ENCODE measurements at places on chromosomes 7 and 10. TPM values are rescaled to one million over a fixed set of nuclear protein-coding genes. Genes with fewer than 3 reads are reported as not detected.

Gene KLF14
- 1.1 TPM for total RNA-seq

Gene RNLS
- 11.9 TPM for total RNA-seq

Gene FAM25A
- 25.8 TPM for total RNA-seq

Gene VTI1A
- 47.2 TPM for total RNA-seq

Gene TEX36
- total RNA-seq: not detected

Gene BCL7B
- total RNA-seq: 11.8 TPM

Gene NACAD
- 5.1 TPM for total RNA-seq

Gene CACNB2
- total RNA-seq: 3.3 TPM

Gene CASP2
- 27.0 TPM for total RNA-seq

Gene HOXA10
- total RNA-seq: not detected

Gene GIMAP4
- total RNA-seq: 42.2 TPM

Gene WEE2
- total RNA-seq: not detected

Gene CALY
- not detected for total RNA-seq

Gene MYO1G
- 1.9 TPM for total RNA-seq

Measured in tongue (tissue), 3 donors.